SJCRH30 (cell line): ENCODE measurements at places on chromosomes 5 and 9.
A peak's percentile ranks its signal among the peaks of the same experiment; 100 is the strongest.

- no peak for DNase-seq
Measured at GRCh38 chr9:127185181-127185580, 62.7 kb upstream of the ANGPTL2 start.

DNA sequence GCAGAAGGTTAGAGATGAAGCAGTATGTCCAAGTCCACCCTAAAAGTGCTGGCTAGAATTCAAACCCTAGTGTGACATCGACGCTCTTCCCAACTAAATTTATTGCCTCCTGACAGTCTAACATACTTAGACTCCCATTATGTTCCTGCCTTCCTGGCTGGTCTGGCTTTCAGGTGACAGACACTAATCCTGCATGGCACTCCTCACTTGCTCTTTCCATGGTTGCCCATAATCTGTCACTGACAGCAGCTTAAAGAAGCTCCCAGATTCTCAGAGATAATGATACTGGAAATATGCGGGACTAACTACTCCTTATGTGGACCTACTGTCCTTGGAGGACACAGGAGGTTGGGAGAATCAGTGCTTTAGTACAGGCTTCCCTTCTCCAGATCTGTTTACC is 41.7 kb upstream of the HTR1A start:
- DNase-seq, result no peak

- DNase-seq, result no peak
Measured at GRCh38 chr9:105879181-105879580, 184.8 kb downstream of the TMEM38B start.

DNA sequence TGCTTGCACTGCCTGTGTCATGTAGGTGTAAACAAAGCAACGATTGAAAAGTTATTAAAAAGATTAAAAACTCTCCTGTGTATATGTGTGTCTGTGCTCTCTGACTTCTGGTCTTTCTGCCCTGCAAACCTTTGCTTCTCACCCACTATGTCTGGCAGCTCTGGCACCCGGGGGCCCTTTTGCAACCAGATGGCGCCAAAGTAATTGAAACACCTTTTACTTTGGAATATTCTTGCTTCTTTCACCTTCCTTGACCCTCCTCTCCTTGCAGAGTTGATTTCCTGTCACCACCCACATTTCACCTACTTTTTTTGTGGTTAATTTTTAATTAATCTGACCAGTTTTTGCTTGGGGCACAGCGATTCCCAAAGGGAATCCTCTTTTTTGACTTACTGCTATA is 275.5 kb downstream of the ARHGEF28 start:
- DNase-seq, result no peak

DNA sequence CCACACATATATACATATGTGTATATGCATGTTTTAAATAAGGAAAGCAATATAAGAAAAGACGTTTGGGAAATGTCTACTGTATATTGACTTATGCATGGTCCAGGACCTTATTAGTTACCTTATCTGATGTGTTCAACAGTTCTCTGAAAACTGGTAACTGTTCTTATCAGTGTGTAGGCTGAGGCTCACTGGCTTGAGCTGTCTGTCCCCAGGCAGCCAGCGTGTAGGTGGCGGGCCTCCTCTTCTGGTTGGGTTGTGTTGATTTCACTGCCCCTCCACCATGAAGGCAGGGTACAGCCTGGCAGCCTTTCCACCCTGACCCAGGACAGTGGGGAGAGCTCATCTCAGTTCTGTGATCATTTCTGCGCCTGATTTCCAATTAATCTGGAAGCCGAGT is 38.7 kb upstream of the SEMA4D start:
- DNase-seq, result no peak

GRCh38 chr9:26888271-26888670 is 4.3 kb downstream of the CAAP1 start:
- DNase-seq, result no peak

- DNase-seq, result no peak
Measured at GRCh38 chr9:120545701-120546550, 34.0 kb downstream of the CDK5RAP2 start.

DNA sequence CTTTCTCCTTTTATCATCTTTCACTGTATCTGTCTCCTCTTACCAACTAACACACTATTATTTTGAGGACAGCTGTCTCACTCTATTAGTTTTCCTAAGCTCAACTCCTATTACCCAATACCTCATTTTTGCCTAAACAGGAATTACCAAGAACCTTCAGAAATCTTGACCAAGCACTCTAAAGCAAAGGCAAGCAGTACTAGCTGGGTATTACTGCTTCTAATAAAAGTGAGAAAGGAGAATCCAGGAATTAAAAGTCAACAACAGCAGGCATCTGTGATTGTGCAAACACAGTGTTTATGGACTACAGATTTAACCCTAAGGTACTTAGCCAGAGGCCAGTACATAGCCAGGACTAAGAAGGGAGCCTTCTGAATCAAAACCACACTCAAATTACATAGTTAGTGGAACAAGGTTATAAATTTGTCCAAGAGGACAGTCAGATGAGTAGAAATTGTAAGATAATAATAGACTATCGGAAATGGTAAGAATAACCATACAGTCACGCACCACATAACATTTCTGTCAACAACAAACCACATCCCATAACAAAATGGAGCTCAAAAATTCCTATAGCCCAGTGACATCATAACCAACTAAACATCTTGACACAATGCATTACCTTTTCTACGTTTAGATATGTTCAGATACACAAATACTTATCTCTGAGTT is 8.3 kb downstream of the RFX3 start:
- DNase-seq, result no peak

GRCh38 chr9:75950998-75951397 is 60.5 kb downstream of the PCSK5 start:
- no peak for DNase-seq

- no peak for DNase-seq
Measured at GRCh38 chr5:56685503-56686217, 129.7 kb upstream of the MAP3K1 start.

GRCh38 chr5:80008995-80009765 is 18.1 kb upstream of the MTX3 start:
- no peak for DNase-seq

- DNase-seq, result peak; percentile 65
Measured at GRCh38 chr9:126326228-126327005, at the start of gene MVB12B. MVB12B (plus strand) TSS chr9:126326829; CDS start chr9:126326930, 101 bp downstream.

DNA sequence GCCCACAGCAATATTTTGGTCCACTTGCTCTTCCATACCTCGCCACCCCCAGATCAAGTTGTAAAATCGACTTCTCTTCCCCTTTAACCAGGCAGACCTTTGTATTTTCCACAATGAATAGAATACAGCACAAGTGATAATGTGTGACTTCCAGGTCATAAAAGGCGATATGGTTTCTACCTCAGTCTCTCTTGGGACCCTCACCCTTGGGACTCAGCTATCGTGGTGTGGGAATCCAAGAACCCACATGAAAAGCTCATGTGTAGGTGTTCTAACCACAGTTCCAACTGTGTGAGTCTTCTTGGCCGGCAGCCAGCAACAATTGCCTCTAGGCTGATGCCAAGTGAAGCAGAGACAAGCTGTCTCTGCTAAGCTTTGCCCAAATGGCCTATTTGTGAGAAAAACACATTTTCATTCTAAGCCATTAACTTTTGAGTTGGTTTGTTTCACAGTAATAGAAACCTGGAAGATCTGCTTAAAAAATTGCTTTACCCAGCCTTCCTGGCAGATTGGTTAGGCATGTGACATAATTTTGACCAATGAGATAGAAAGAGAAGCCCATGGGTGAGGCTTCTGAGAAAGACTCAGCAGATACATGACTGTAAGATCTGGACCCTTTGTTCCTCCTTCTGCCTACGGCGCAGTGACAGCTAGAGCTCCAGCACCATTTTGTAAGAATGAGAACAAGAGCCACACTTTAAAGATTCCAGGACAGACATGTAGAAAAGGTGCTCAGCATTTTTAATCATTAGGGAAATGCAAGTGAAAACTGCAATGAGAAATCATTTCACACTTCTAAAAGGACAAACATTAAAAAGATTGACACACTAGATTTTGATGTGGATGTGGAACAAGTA is 18.3 kb upstream of the MLLT3 start:
- DNase-seq, result peak; percentile 93

DNA sequence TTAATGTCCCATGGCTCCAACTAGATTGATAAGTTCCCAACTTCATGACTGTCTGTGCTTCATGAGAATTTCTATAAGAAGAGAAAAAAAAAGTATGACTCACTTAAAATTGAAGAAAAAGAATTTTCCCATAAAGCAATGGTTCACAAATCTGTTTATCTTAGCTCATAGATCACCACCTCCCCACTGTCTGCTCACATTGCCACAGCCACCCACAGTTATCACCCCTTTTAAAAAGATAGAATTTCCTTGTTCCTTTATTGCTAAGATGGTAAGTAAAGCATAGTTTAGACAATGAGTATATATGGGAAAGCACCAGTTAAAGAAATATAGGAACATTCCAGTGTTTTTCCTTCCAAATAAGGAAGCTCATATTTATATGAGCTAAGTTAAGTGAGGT is 67.1 kb downstream of the ALDH7A1 start:
- no peak for DNase-seq
